ENCODE measurements at places on chromosomes 5 and 9.

- DNase-seq: no peak
Observed at GRCh38 chr9:126669108-126669507, 55.4 kb downstream of the LMX1B start.

GRCh38 chr5:102554728-102555127 is 55.9 kb upstream of the SLCO6A1 start:
- no peak for DNase-seq

- no peak for DNase-seq
Observed at GRCh38 chr5:120258123-120258522, 206.0 kb upstream of the PRR16 start.

- DNase-seq: no peak
Observed at GRCh38 chr9:33234511-33235467, 5.2 kb upstream of the SPINK4 start.

DNA sequence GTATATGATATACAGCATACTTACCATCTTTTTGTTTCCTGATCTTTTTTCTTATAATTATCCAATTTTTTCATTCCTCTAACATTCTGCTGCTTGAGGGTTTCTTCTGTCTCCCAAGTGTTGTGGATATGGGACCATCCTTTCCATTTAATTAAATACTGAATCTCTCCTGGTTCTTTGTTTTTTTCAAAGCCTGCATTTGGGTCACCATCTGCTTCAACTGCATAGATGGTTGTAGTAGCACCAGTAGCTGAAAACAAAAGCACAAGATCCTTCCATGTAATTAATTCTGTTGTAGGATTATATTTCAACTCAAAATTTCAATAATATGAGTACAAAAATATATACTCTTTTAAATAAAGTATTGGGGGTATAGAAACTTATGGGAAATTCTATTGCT is 29.4 kb downstream of the CHD1 start:
- no peak for DNase-seq

GRCh38 chr5:95720094-95720786 is 10.9 kb upstream of the RHOBTB3 start:
- DNase-seq: no peak

Data from right hindlimb (tissue), 1 donor.